ENCODE measurements at places on chromosomes 13 and 19.

DNA sequence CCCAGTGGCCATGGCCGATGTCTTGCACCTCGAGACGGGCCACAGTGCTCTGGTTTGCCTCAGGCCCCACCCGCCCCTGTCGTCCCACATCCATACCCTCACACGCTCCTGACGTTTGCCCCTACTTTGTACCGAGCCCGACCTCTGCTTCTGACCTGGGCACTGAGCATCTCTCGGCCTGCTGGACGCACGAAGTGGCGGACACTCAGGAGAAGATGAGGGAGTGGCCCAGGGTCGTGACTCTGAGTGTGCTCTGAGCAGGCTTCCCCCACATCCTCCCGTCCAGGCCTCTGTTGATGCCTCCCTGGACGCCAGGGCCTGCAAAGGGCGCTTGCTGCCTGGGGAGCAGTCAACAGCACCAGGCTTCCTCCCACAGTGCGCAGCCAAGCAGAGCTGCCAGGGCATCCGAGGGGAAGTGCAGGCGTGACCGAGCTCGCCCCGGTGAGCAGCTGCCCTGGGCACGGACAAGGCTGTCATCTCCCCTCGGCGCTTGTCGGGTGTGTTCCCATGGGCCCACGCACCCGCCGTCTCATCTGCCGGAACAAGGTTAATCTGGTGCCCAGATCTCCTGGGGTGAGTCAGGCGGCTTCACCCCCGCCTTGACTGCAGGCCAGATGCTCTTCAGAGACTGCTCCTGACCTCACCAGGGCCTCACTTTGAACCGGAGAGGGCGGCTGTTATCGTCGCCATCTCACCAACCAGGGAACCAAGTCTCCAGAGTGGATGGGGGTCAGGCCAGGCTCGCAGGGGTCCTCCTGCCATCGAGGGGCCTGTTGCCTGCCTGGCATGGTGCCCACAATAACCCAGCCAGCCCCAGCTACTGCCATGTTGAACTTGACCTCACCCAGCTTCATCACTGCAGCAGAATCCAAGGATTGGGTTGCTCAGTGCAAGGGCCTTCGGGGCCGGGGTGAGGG, 27.2 kb downstream of the COMP start:
- no peak for DNase-seq

DNA sequence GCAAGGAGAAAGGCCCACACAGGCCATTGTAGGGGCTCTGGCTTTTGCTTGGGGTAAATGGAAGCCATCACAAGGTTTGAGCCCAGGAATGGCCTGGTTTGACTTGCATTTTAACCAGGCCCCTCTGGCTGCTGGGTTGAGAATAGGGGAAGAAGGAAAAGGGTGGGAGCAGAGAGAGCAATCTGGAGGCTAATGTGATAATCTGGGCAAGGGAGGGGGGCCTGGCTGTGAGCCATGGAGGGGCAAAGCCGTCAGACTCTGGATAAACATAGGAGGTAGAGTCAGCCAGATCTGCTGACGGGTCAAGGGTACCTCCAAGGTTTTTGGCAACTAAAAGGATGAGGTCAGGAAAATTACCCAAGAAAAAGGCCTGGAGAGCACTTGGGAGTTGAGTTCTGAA, 41.6 kb downstream of the RFX2 start:
- DNase-seq = no peak

- DNase-seq = no peak
These were observed 141.3 kb upstream of the FBXL3 start for GRCh38 chr13:77168237-77168636.

DNA sequence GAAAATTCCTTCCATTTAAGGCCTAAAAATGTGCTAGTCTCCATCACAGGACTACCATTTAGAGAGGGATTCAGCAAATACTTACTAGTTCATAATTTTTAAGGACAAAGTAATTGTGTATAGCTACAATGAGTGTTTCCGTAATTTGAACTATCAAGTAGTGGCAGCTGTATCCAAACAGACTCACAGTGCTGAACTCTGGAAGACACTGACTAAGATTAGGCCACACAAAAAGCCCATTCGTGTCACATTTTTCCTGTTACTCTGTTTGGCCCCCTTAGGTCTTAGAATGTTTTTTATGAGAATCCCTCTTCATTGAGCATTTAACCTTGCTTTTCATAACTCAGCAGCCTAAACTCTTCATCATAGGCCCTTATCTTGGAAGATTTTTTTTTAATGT, 731.2 kb upstream of the PCDH9 start:
- no peak for DNase-seq

All from immature natural killer cell (primary cell).